Activated CD4-positive, alpha-beta T cell treated with anti-CD3 and anti-CD28 coated beads, Interleukin-2, amount 10 ng/mL, durations not matched to agents 7 days and 5 days (primary cell): ENCODE measurements at places on chromosomes 4 and X.

DNA sequence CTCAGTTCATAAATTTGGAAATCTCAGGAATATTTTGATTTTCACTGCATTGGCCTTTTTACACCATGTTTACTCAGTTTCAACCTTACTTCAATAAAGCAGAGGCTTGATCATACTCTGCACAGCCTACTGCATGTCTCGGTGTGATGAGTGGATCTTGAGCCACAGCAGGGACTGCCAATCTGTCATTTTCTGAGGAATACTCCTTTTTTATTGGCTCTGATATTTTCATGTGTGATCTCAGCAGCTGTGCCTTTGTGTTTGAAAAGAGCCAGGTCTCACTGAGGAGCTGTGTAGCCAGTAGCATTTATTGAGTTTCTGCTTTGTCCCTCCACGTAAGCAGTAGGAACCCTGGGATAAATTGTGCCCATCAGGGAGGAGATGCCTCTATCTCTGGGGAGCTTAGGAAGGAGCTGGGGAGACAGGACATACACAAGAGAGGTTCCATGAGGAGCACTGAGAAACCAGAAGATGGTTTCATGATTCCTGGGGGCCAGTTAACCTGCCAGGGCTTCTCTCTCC lies 18.9 kb upstream of the TRIM2 start:
- DNase-seq = no peak

GRCh38 chr4:113355550-113356371 lies 306.3 kb downstream of the ANK2 start:
- DNase-seq = peak; percentile 75

DNA sequence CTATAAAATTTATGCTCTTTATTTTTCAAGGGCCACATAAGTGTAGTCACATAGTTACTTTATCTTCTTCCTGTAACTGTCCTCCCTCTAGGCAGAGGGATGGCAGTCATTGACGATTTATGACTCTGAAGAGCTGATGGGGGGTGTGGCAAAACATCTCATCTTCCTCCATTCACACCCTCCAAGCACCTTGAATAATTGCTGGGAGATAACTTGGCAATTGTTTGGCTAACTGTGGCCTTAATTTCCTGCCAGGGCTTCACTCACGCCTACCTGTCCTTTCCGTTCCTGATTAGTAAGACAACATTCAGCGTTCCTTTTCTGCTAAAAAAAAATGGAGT lies 329.2 kb downstream of the ARHGAP10 start:
- DNase-seq = no peak

GRCh38 chr4:104032896-104033295 lies 313.1 kb upstream of the TACR3 start:
- no peak for DNase-seq

DNA sequence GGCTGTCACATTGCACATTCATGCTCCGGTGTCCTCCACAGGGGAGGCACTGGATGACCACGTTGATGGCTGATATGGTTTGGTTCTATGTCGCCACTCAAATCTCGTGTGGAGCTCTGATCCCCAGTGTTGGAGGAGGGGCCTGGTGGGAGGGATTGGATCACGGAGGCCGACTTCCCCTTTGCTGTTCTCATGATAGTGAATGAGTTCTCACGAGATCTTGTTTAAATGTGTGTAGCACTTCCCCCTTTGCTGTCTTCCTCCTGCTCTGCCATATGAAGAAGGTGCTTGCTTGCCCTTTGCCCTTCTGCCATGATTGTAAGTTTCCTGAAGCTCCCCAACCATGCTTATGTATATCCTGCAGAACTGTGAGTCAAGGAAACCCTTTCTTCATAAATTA lies 22.3 kb upstream of the NAT8L start:
- no peak for DNase-seq

DNA sequence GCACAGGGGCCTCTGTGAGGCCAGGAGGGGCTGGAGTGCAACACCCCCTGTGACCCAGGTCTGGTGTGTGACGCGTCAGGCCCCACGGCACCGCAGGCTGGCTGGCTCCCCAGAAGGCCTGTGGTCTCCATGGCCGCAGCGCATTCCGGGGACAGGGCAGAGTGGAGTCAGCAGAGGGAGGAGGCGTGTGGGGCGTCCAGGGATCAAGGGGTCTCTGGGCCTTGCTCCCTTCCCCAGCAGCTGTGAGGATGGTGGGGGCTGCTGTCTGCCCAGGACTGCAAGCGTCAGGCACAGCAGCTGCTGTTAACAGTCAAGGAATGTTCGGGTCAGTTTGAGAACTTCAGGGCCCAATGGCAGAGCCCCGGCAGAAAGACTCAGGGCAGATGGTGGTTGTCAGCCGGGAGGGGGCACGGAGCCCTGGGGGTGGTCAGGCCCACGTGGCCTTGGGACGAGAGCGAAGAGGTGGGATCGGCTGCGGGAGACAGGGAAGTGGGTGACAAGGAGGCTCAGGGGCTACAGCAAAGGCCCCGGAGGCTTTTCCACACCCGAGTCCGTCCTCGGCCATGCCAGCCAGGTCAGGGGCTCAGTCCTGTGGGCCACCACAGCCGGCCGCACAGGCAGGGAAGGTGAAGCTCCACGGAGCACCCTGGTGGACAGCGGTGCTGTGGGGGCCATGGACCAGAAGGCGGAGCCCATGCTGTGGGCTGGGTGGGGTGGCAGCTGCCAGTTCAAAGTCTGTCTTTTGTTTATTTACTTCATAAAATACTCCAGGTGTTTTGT lies 18.3 kb downstream of the PCGF3 start:
- DNase-seq = no peak

DNA sequence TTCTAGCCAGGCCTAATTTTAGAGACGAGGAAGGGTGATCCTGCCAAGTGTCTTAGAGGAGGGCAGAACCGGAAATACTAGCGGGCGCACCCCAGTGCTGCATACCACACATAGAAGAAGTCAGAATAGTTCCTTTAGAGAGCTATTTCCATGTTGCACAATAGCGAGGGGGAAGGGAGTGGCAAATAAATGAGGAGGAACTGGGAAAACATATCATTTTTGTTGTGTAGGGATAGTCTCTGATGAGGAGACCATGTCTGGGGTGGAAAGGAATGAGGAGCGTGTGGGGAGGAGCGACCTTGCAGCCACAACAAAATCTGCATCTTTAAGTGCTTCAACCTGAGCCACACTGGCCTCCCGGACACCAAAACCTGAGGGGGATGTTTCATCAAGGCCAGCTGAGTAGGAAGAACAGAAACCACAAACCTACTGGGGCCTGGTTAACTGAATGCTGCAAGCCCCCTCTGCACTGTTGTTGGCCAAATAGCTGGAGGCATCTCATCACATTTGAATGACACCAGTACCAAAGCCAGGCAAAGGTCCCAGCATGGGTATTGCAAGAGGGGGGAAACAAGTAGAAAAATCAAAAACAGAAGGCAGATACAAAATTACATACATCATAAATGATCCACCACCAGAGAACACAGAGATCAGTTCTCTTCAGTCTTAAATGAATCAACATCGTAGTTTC lies 26.7 kb upstream of the C1QTNF7 start:
- peak; percentile 44 for DNase-seq

- DNase-seq = no peak
These were observed 60.9 kb downstream of the SEC24B start for GRCh38 chr4:109494563-109494962.

- DNase-seq = no peak
These were observed 73.2 kb downstream of the SORBS2 start for GRCh38 chr4:185738820-185739219.
